Activated CD4-positive, alpha-beta T cell treated with anti-CD3 and anti-CD28 coated beads, Interleukin-2, amount 50 U/mL, for 16 hours (primary cell): ENCODE measurements at places on chromosomes 5 and 9.

- DNase-seq, result peak; percentile 76
Observed at GRCh38 chr9:136244122-136244968, 1.3 kb downstream of the QSOX2 start.

GRCh38 chr5:74476046-74476818, 164.3 kb downstream of the ENC1 start:
- DNase-seq, result no peak

GRCh38 chr9:1083325-1083913, 33.3 kb downstream of the DMRT2 start:
- DNase-seq, result no peak

- DNase-seq, result peak; percentile 88
Observed at GRCh38 chr5:67100301-67100700, 96.3 kb downstream of the CD180 start.

DNA sequence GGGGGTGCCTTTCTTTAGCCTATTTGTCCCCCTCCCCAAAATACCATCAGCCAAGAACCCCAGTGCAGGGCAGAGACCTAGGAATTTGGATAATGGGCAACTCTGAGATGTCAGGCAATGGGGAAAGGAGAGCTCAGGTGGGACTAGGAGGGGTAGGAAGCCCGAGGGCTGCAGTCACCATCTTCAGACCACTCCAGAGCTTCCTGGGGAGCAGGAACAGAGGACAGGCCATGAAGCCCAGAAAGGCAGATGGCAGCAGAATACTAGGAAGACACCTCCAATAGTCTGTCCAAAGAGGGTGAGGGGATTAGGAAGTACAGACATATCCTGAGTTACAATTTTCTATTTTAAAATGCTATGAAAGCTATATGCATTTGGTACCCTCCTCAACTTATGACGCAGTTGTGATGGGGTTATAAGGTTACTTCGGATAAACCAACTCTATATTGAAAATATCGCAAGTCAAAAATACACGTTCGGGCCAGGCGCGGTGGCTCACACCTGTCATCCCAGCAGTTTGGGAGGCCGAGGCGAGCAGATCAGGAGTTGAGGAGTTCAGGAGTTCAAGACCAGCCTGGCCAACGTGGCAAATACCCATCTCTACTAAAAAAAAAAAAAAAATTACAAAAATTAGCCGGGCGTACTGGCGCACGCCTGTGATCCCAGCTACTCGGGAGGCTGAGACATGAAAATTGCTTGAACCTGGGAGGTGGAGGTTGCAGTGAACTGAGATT, 34.6 kb upstream of the IL17B start:
- DNase-seq, result no peak

- DNase-seq, result no peak
Observed at GRCh38 chr5:148452499-148453193, 68.9 kb downstream of the FBXO38 start.

- DNase-seq, result no peak
Observed at GRCh38 chr9:35831040-35831439, 2.0 kb downstream of the TMEM8B start.

DNA sequence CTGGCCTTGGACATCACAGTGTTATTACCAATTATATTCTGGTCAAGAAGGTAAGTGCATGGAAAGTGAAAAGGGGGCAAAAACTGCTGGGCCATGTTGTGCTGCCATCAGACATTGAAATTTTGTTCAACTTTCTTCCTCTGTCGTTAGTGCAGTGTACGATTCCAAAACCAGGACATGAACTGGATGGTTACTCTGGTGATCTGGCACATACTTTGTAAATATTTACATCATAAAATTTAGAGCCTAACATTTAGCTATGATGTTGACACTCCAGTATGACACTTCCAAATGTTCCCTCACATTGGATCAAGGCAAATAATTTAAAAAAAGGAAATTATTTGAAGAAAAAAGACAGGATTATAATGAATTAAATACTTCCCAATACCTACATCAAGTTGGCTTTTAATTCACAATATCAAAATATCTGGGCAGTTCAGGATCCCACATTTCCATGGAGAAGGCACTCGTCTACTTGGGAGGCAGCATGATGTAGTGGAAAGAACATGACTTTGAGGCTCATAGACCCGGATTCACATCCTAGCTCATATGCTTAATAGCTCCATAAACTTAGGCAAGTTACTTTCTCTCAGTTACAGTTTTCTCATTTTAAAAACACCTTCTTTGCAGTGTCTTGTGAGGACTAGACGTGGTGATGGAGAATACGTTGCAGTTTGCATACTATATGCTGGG, 342.5 kb upstream of the MPDZ start:
- no peak for DNase-seq

GRCh38 chr5:5025774-5026408, 114.2 kb upstream of the ADAMTS16 start:
- DNase-seq, result peak; percentile 37

DNA sequence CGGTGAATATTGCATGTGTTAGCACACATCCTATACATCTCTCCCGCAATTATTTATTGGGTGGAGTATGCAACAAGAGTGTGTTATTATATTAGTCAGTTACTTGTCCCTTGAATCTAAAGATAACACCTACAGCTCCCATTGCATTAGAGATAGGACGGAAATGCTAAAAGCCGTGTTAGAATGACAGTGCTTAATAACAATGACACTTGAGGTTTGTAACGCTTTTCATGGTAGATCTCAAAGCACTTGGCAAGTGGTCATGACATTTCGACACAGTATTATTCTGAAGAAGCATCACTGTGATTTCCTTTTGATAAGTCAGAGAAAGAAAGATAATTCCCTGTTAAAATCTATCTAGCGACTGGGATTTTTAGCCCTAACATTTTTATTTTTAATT, 33.4 kb upstream of the TRIO start:
- DNase-seq, result no peak

GRCh38 chr5:4418084-4418483, 722.0 kb upstream of the ADAMTS16 start:
- no peak for DNase-seq

DNA sequence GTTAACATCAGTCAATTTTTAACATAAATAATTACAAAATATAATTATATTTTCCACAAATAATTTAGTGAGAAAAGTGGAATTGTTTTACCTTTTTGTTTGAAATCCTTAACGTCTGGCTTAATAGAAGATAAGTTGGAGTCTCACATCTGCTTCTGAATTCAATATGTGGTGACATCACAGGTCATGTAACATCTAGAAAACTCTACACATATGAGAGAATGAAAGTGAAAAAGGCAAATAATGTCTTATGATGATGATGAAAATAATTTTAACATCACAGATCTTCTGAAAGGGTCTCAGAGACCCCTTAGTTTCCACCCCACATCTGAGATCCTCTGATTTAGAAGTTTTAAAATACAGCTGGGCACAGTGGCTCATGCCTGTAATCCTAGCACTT, 81.5 kb downstream of the PRKACG start:
- no peak for DNase-seq

GRCh38 chr5:154732212-154732611, 23.0 kb upstream of the LARP1 start:
- DNase-seq, result no peak

- DNase-seq, result no peak
Observed at GRCh38 chr9:123550797-123551196, 194.8 kb downstream of the CRB2 start.

DNA sequence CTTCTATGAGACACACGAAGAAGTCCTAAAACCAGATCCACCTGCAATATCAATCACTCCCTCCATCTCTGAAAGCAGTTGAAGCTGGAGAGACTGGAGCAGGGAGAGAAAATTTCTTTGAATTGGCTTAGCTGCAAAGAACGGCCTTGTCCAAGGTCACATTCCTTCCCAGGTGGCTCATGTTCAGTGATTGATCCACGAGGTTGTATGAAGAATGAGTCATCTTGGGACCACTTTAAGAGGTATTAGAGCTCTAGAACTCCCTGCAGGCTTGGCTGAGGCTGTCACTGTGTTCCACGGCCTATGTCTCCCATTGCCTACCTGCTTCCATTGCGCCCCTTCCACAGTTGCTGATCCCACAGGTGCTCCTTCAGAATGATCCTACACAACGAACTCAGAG, 68.2 kb downstream of the HMHB1 start:
- DNase-seq, result no peak

GRCh38 chr9:87085073-87085472, 137.8 kb upstream of the GAS1 start:
- DNase-seq, result no peak

DNA sequence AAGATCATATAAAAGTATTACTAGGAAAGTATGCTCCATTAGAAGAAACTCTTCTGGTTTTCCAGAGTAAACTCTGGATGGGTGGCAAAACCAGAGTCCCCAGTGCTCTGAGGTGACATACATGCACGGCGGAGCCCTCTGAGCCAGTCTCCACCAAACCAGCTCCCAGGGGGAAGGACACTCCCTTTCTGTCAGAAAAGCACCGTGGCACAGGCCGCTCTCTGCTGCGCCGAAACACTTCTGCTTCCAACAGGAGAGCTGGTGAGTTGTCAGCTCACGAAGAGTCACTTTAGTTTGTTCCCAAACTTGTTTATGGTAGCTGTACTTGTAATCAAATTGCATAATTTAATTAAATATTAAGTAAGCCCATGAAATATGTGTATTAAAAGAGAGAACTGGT, 184.6 kb downstream of the CDK5RAP2 start:
- no peak for DNase-seq

DNA sequence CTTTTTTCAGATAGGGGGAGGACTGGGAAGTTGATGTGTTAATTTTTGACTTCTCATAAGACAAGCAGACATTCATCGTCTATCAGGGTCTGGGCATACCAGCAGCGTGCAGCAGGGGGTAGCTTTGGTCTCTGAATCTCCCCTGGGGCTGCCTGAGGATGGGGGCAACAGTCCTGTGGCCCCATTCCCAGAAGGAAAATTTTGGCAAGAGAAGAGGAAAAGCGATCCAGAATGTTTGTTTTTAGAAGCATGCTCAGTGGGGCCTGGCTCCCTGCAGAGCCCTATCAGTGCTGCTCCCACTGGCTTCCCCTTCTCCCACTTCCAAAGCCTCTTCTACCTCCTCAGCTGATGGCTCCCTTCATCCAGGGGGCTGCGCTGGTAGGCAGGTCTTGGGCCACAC, 194.8 kb upstream of the IL12B start:
- DNase-seq, result no peak

DNA sequence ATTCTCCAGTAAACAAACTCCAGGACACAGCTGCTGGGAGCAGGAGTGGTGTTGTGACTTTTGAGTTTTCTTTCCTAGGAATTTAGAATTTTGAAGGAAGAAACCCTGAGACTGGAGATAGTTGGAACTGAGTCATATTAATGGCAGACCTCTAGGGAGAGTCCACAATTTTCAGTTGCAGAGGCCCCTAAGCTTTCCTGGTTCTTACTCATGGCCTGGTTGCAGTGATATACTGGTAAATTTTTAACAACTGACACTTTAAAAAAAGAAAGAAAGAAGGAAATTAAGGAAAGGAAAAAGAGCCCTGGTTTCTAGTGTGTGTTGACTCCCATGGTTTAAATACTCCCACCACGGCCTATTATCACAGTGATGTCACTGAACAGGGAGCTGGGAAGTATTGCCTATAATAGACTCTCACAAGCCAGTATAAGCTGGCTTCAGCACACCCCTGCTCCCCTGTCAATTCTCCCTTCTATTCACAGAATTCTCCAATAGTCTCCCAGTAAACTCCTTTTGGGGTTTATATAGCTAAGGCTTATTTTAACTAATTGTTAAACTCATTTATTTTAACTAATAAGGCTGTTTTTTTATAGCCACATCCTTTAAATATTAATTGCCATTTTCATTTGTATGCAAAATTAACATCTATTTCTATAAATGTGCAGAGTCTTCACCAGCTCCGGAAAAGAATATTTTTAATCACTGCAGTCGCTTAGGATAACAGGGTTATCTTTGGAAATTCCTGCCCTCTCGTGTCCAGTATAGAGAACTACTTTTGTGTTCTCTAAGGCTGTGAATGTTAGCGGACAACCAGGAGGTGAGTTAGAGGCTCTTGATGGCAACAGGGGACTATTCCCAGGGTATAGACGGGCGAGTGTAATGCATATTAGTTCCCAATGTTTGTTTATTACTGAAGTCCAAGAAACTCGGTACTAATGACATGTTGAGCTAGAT, 59.7 kb downstream of the GGTA1 start:
- DNase-seq, result no peak

DNA sequence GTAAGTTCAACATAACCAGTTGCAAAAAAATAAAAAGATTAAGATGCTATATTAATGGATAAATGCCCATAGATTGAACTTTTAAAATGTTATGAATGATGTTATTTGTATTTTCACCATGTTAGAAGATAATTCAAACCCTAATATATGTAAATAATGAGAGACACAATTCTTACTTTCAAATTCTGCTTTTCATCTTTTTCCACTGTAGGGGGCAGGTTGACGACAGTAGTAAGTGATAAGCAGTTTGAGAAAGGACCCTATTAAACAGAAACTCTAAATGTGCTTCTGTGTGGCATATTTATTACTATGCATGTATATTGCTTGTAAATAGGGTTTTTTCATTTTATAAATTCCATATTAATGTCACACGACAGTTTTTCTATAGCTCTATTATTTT, 591.1 kb downstream of the SEMA5A start:
- DNase-seq, result no peak

DNA sequence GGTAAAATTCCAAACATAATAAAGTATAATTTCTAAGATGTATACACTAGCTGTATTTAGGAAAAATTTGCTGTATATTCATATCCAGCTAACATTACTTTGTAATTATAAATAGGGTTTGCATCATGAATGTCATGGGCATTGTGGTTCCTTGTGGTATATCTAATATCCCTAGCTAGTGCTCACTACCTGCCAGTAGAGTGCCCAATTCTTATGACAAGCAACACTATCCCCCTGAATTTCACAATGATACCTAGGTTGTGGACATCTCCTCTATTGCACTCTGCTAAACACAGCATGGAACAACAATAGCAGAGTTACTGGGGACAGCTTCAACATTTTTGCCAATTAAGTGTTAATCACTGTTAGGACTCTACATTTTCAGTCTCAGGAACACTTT, 1656.5 kb downstream of the EFNA5 start:
- DNase-seq, result no peak

DNA sequence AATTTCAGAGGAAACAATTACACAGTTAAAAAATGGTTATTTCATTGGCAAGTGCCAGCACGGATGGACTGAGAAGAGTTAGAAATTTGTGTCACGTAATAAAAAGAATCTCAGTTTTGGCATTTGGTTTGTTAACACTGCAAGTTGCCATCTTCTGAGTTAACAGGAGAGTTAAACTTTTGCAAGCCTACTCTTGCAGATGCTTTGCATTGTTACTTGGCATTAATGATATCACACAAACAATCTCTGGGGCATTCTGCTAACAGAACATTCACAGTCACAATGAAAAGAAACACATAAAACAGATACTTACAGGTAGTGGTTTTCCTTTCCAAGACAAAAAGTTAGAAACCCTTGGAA, 647 bp downstream of the FREM1 start:
- DNase-seq, result no peak

- DNase-seq, result no peak
Observed at GRCh38 chr9:117021906-117022305, 334.8 kb downstream of the TRIM32 start.

GRCh38 chr5:167065794-167066193, 1225.7 kb upstream of the WWC1 start:
- DNase-seq, result no peak

GRCh38 chr9:86667307-86667706, 280.0 kb downstream of the GAS1 start:
- no peak for DNase-seq
